ENCODE measurements at places on chromosomes 13 and 19.

DNA sequence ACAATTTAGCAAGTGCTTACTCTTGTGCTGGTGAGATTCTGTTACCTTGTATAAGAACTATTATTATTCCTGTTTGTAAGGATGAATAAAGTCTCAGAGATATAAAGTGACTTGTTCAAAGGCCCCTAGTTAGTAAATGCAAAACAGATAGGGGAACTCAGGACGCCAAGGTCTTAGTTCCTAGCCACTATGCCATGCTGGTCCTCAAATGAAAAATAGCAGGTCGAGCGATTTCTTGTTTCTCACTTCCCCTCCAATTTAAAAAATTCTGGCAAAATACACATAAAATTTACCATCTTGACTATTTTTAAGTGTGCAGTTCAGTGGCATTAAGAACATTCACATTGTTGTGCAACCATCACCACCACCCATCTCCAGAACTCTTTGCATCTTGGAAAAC is 1.1 kb downstream of the TECR start:
- DNase-seq, result no peak

DNA sequence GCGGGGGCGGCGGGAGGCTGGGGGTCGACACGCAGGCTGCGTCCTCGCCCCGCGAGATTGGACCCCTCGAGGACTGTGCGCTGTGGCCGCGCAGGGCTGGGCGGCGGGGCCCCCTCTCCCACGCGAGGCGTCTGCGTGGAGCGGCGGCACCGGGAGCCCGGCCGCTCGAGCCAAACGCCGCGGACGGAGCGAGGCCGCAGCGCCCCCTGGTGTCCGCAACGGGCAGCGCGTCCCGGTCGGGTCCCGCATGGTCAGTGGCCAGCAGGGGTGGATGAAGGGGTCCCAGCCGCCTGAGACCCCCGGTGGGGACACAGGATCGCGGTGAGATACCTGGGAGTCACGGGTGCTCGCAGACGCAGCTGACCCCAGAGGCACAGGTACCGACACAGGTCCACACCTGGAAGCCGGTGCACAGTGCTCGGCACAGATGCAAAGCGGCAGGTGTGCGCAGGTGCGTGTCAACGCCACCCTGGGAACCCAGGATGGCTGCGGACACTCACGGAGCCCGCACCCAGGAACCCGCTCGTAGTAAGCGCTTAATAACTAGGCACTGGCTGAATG is 2.1 kb upstream of the CIRBP start:
- DNase-seq, result peak; percentile 11

GRCh38 chr19:29439021-29439420 is 86.8 kb upstream of the VSTM2B start:
- no peak for DNase-seq

DNA sequence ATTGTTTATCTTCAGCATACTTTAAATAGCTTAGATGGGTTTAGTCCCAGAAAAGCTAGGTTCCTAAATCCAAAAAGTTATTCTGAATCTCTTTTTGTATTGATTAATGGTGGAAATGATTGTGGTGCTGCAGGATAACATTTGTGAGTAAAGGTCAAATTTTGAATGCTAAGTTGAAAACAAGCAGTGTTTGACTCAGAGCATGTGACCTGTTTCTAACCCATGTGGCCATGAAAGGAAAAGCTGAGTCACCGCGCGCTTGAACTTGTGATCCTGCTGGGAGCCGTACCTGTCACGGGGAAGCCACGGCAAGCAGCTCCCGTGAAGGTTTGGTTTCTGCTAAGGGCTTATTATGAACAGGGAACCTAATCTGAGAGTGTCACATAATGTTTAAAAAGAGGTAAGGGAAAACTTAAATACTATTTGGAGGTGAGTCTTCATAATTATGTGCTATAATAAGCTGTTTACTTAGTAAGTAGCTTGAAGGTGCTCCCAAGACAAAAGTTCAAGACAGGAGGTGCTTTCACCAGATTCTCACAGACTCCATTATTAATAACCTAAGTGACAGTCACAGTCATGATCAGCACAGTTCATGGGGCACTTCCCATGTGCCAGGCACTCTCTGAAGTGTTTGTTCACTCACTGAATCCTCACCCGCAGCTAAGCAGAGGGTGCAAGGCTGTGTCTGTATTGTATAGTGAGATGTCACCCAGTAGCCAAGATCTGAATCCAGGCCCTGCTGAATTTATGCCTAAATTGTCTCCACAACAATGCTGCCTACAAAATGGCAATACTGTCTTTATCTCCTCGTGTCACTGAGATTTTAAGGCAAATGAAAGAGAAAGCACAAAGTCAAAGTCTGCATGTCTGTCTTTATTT is 286.5 kb downstream of the MYO16 start:
- peak; percentile 65 for DNase-seq

DNA sequence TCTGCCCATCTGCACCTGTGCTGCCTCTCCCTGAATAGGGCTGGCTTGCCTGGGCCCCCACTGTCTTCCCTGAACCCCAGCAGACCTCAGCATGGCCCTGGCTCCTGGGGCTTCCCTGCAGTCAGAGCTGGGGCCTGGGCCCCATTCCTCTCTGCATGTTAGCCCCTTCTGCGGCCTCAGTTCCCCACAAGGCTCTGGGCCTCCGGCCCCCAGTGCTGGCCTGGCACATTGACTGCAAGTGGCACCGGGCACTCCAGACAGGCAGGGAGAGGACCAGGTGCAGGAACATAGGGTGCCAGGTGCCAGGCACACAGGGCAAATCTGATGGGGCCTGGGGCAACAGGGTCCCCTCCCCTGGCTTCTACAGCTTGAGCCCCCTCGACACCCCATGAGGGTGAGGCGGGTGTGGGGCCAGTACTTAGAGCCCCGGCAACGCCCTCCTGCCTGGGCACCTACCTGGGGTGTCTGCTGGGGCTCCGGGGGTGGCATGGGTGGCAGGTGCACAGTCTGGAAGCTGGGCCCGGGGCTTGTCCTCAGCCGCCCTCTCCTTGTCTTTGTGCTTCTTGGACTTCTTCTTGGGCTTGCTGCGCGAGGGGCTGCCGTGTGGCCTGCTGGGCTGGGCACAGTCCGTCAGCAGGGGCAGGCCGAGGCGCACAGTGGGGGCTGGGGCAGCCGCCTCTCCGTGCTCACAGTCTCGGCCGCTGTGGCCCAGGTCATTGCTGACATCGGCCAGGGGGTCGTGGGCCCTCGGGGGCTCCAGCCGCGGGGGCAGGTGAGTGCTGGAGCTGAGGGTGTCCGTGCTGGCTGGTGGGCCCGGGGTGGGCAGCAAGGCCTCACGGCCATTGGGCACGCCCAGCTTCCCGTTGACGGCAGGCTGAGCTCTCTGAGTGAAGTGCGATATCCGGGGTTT is 12.3 kb upstream of the ISYNA1 start:
- no peak for DNase-seq

- no peak for DNase-seq
Observed at GRCh38 chr13:76048675-76049375, 412.7 kb downstream of the LMO7 start.

DNA sequence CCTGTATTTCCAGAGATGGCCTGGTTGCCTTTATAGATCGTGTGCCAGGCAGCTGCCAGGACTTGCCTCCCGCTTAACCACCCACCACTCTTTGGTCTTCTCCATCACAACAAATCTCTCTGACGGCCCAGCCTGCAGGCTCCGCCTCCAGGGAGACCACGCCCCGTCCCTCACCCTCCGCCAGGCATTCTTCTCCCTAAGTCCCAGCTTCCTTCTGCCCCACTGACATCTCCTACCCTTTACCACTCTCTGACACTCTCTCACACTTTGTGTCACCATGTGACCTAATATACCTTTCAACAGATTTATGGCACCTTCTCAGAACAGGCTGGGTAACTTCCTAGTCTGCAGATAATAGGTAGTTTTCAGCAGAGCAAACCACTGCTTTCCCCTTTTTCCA is 95.1 kb downstream of the CAB39L start:
- DNase-seq, result no peak

DNA sequence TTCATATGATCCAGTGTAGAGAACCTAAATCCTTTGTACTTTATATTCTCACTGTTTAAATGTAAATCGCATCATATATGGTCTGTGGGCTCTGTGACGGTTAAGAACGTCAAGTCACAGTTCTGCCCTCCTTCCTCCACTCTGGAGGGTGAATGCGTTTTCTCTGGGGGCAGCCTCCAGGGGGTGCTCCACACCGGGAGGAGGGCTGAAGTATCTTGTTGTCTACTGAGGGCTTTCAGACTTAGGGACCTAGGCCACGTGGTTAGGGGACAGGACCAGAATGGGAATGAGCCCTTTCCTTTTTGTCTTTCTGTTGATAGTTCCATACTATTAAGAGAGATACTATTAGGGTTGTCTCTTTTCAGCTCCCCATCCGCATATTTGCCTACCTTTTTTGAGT is 504.9 kb downstream of the FGF9 start:
- DNase-seq, result no peak

DNA sequence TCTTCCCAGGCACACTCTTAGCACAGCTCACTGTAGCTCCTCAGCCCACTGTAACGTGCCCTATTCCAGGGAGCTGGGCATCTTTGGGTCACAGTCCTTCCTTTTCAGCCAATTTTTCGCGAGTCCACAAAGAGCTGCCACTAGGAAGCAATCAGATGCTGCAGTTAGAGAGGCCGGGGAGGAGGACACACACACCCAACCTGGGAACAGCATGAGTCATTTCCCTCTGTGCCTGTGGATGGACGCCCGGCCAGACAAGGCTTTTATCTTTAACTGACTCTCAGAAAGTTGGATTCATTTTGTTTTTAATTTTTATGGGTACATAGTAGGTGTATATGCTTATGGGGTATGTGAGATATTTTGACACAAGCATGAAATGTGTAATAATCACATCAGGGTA is 918.6 kb downstream of the UQCRFS1 start:
- DNase-seq, result no peak

GRCh38 chr13:71672512-71672911 is 194.5 kb downstream of the DACH1 start:
- no peak for DNase-seq

DNA sequence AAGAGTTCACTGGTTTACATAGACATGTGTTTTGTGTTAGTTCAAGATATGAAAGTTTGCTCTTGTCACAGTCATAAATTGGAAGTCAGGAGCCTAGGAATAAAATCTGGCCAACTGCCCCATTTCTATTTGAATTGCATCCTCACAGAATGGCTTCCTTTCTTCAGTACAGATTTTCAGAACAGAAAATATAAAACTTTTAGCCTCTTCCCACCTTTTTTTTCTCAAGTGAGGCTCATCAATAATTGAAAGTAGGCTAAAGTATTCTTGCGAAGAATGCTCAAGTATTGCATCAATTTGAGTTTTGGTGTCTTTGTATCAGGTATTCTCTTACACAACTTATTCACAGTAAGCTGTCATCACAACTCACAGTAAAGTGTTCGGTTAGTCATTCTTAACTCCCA is 802.7 kb downstream of the PCDH9 start:
- no peak for DNase-seq

DNA sequence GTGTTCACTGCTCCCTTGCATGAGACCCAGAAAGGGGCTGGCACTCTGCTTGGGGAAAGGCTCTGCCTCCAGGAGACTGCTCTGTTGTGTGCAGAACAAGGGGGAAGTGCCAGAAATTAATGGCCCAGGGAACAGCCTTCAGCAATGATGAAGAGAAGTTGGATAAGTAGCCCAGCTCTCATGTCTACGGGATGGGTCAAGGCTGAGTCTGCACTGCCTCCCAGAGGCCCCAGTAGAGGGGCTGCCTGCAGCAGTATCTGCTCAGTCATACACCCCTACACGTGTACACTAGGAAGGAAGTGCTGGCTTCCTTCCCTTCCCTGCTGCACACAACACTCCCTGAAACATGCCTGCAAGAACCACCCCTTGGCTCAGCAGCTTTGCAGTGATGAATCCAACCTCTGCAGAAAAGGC is 54.6 kb upstream of the URI1 start:
- no peak for DNase-seq

GRCh38 chr19:8580710-8581281 is 3.6 kb upstream of the MYO1F start:
- DNase-seq, result peak; percentile 1

- peak; percentile 45 for DNase-seq
Observed at GRCh38 chr19:4524808-4525562, 6.7 kb upstream of the PLIN4 start.

GRCh38 chr19:17340871-17341357 is 3.6 kb downstream of the GTPBP3 start:
- no peak for DNase-seq

DNA sequence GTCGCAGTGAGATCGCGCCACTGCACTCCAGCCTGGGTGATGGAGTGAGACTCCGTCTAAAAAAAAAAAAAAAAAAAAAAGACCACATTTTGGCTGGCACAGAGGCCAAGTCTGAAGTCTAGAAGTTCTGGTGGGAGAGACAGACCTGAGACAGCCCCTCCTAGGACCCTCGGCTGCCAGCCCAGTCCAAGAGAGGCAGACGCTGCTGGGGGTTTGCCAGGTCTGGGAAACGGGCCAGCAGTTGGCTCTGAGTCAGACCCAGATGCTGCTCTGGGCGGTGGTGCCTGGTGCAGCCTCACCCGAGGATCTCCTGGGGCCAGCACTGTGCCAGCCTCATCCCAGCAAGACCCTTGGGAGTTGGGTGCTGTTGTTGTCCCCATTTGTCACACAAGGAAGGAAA is 5.8 kb downstream of the FCHO1 start:
- DNase-seq, result no peak

- DNase-seq, result no peak
Observed at GRCh38 chr13:55440465-55441085, 1700.1 kb upstream of the PRR20A start.

GRCh38 chr13:31937436-31937835 is 94.1 kb upstream of the FRY start:
- DNase-seq, result no peak
